Osteoblast (primary cell): ENCODE measurements at places on chromosomes 5 and 9.

GRCh38 chr5:1673042-1673677 lies 126.5 kb downstream of the MRPL36 start:
- no peak for DNase-seq
- peaks cover 42% of the 10 kb centered on the region for H3K27me3 ChIP-seq
- no peak overlapping the region for H3K27ac ChIP-seq
- no peaks in the 10 kb centered on the region for H3K36me3 ChIP-seq

GRCh38 chr5:141533897-141534296 lies 45.0 kb downstream of the PCDHGC5 start:
- no peak for DNase-seq
- H3K4me1 ChIP-seq: peaks cover 9% of the 10 kb centered on the region
- H3K27me3 ChIP-seq: no peaks in the 10 kb centered on the region
- no peaks in the 10 kb centered on the region for H3K36me3 ChIP-seq

- H3K4me3 ChIP-seq: no peak overlapping the region
- H3K27me3 ChIP-seq: no peaks in the 10 kb centered on the region
- peaks cover 13% of the 10 kb centered on the region for H3K4me1 ChIP-seq
- no peak overlapping the region for H3K27ac ChIP-seq
- DNase-seq: peak; percentile 72
Observed at GRCh38 chr9:114263853-114264510, 58.9 kb upstream of the ORM1 start.

GRCh38 chr9:133979273-133979920 lies 12.7 kb downstream of the VAV2 start:
- H3K4me3 ChIP-seq: peak overlapping the region; percentile 59
- no peaks in the 10 kb centered on the region for H3K27me3 ChIP-seq
- H3K27ac ChIP-seq: no peak overlapping the region

GRCh38 chr5:4116834-4117233 lies 521.2 kb downstream of the IRX1 start:
- H3K4me3 ChIP-seq: no peak overlapping the region
- no peak overlapping the region for H3K27ac ChIP-seq
- H3K27me3 ChIP-seq: no peaks in the 10 kb centered on the region

DNA sequence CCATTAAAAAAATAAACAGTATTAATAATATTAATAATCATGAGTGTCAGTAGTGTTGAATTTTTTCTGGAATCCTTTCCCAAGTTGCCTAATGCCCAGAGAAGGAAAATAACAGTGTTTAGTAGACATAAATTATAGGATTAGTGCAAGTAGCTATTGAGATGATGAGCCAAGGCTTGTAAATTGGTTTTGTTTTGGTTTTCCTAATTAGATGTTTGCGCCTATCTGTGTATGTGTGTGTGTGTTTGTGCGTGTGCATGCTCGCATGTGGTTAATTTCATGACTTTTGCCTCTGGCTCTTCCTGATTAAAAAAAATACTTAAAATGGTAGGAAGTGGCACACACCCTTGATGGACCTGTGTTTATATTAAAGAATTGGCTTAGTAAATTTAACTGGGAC lies 55.4 kb downstream of the FXN start:
- no peak overlapping the region for H3K27ac ChIP-seq
- DNase-seq: no peak
- H3K4me3 ChIP-seq: no peak overlapping the region
- H3K4me1 ChIP-seq: peaks cover 2% of the 10 kb centered on the region
- no peaks in the 10 kb centered on the region for H3K27me3 ChIP-seq

DNA sequence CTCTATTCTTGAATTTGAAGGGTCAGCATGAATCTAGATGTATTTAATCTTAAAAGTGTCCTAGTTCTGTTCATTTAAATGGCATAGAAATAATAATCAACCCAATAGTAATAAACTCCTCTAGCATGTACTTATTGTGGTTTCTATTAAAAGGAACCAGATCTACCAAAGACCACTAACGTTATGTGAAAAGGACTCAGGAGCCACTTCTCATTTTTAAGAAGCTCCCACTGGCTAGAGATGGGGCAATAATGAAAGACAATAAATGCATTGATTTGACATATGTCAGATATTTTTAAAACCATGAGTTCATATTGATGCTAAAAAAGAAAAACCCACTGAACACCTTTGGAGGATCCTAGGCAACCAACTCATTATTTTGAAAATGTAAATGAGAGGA lies 191.9 kb downstream of the ATP10B start:
- DNase-seq: no peak
- no peaks in the 10 kb centered on the region for H3K36me3 ChIP-seq

DNA sequence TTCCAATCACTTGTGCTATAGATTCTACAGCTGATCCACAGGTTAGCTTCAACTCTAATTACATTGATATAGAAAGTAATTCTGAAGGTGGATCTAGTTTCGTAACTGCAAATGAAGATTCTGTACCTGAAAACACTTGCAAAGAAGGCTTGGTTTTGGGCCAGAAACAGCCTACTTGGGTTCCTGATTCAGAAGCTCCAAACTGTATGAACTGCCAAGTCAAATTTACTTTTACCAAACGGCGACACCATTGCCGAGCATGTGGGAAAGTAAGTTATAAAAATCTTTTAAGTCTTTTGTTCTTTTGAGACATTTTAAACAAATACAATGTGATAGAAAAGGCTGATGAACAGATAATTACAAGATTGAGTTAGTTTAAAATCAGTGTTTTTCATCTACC lies 30.9 kb downstream of the ZFYVE16 start:
- H3K4me1 ChIP-seq: no peaks in the 10 kb centered on the region
- no peak overlapping the region for H3K4me3 ChIP-seq
- H3K27ac ChIP-seq: no peak overlapping the region
- H3K27me3 ChIP-seq: no peaks in the 10 kb centered on the region
- DNase-seq: no peak

GRCh38 chr9:95373069-95373681 lies 55.7 kb upstream of the FANCC start:
- no peak overlapping the region for H3K4me3 ChIP-seq
- no peaks in the 10 kb centered on the region for H3K4me1 ChIP-seq
- H3K27ac ChIP-seq: no peak overlapping the region
